ENCODE measurements at places on chromosomes 11 and 22.

DNA sequence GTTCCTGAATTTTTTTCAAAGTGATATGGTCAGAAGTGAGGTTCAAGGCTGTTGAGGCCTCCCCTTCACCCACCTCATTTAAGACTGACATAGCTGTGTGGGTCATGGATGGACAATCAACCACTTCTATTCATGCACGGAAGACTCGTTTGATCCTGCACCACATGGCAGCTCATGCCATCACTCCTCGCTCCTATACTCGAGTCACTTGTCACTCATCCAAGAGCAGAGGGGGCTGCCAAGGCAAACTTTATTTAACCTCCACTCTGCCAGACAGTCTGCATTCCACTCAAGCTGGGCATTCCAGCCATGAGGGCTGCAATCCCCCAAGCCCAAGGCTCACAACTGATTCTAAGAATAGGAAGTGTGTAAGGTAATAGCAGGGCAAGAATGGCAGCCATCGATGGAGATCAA lies 34.1 kb downstream of the SNX19 start:
- no peak for DNase-seq

- DNase-seq = no peak
These were observed 18.2 kb upstream of the BMAL1 start for GRCh38 chr11:13259374-13259773.

- no peak for DNase-seq
These were observed 17.9 kb upstream of the ZC3H12C start for GRCh38 chr11:110075105-110075846.

- no peak for DNase-seq
These were observed 12.6 kb downstream of the IL10RA start for GRCh38 chr11:117998664-117999353.

DNA sequence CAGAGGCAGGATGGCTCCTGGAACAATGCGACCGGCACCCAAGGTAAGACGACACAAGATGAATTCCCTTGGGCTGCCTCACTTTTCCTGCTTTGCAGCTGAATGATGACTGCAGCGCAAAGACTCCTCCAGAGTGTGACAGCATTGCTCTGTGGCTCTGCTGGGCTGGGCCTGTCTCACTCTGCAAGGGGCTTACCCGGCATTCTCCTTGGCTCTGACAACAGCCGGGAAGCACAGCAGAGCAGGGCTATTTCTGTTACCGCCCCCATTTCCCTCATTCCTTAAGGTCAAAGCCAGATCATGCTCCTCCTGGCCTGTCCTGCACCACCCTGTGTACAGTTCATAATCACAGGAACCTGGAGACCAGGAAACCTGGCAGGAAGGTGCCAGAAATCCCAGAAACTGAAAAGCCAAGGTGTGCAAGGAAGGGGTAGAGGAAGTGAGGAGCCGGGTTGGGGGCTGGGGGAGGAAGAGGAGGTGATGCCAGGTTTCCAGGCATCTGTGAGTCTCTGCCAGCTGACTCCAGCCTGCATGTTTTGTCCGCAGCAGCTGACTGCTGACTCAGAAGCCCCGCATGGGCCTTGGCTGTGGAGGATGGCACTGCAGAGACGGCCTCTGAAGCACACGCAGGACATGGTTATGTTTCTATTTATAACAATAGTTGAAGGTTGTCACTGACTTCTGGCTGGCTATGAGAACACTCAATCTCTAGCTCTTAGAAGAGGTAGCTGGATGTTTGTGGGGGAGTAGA lies 113.6 kb downstream of the MICAL3 start:
- no peak for DNase-seq

- DNase-seq = no peak
These were observed 1388.1 kb downstream of the FAM181B start for GRCh38 chr11:81345609-81346008.

DNA sequence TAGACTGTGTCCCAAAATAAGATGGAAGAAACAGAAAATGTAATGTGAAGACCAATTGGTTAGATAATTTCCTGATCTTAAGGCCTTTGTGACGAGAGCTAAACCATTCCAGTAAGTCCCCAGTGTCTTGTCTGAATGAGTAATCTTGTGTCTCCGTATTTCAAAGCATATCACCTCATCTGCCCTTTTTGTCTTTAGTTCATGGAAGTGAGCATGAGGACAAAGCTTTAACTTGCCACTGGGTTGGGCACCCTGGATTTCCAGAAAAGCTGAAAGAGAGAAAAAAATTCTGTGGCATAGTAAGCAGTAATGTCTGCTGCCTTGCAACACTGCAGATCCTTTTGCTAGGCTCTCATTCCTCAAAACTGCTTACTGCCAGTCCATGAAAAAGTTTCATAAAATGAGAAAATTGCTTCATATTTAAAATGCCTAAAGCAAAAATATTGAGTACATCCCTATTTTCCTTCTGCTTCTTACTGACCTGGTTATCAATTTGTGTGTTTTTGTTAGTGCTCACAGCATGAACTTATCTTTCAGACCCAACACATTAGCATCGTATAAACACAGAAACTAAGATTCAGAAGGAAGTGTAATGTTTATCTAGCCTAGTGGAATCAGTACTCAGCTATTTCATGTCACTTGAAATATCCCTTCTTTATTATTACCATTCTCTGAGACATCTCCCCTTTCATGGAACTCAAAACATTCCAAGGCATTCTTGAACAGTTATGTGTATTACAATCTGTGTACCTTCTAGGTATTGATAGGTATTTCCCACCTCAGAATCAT lies 5.3 kb downstream of the CASP12 start:
- no peak for DNase-seq

Measured in cortex of kidney (tissue), 1 donor.